Retina (tissue), 1 donor: ENCODE measurements at places on chromosomes 3 and 15.

- DNase-seq, result peak; percentile 72
Measured at GRCh38 chr3:127959873-127960272, 44.8 kb downstream of the KBTBD12 start.

GRCh38 chr3:101719604-101720185 lies 4.7 kb upstream of the CEP97 start:
- DNase-seq, result no peak

DNA sequence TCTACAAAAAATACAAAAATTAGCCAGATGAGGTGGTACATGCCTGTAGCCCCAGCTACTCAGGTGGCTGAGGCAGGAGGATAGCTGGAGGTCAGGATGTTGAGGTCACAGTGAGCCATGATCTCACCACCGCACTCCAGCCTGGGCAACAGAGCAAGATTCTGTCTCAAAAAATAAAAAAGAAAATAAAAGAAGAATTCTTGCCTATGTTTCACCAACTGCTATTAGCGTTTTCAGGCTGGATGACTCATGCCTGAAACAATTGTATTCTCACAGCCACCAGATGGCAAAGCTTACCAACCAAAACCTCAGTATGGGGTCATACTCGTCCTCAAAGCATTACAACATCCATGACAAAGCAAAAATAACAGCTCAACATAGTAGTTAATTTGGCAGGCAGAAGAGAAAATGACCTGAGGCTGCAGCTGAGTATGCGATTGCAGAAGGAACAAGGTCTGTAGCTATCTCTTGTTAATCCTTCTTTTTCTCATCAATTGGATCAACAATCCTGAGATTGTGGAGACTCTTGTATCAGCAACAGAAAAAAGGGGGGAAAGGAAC lies 52.2 kb downstream of the TP53BP1 start:
- DNase-seq, result peak; percentile 16

DNA sequence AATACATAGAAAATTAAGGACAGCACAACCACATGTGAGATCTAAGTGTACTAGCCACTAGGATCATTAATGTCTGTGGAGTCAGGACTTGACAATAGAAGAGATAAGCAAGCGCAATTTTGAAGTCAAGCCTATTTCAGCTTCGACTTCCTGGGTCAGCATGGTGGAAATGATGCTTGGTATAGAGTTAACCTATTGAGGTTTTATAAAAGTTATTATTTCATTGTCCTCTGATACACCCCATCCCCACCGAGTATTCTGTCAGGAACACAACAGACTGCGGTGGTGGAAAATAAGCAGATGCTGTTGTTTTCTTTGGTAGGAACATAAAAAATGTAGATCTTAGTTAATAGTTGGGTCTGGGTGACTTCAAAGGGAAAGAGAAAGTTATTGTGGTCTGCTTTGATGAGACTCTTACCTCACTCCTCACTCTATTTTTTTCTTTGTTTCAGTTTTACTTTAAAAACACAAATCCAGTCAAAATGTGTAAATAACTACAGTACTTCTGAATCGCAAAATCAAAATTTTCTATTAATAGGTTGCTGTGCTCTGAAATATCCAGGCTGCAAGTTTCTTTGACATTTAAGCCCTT lies 82.1 kb downstream of the IL5RA start:
- no peak for DNase-seq

DNA sequence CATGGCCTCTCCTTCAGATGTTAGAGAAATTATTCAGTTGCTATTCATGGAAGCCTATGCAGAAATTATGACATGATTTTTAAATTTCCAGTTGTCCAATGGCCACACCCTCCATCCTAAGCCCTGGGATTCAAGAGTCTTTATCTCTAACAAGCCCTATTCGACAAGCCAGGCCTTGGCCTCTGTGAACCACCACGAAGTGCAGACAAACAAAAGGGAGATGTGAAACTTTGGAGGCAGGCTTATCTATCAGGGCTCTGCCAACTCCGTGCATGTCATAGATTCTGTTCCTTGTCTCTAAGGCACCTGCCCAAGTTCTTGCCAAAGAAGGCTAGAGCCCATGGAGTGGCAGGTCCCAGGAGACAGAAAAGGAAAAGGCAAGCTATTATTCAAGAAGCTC lies 212.4 kb upstream of the ADAMTS9 start:
- no peak for DNase-seq

DNA sequence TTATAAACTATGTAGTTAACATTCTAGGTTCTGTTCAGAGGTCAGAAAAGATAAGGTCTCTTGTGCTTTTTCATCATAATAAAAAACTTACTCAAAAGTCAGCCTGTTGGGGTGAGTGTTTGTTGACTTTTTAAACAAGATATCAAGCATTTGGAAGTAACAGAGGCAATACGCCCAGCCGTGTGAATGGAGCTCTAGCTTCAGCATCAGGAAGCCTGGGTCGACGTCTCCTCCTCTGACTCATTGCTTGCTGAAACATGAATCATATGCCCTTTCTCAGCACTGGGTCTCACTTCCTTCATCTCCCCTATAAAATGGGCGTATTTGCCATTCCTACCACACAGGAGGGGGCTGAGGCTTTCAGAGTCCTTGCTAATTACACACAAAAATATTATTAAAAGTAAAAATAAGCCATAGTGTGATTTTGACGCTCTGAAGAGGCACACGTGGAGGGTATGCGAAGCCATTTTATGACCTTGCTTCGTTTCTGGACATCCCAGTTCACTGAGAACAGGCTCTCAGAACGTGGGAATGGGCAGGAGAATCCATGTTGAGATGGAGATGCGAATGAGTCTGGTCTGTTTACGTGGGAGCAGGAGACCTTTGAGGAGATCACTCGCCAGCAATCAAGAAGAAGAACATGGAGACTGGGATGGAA lies 220.8 kb upstream of the TPRG1 start:
- no peak for DNase-seq

DNA sequence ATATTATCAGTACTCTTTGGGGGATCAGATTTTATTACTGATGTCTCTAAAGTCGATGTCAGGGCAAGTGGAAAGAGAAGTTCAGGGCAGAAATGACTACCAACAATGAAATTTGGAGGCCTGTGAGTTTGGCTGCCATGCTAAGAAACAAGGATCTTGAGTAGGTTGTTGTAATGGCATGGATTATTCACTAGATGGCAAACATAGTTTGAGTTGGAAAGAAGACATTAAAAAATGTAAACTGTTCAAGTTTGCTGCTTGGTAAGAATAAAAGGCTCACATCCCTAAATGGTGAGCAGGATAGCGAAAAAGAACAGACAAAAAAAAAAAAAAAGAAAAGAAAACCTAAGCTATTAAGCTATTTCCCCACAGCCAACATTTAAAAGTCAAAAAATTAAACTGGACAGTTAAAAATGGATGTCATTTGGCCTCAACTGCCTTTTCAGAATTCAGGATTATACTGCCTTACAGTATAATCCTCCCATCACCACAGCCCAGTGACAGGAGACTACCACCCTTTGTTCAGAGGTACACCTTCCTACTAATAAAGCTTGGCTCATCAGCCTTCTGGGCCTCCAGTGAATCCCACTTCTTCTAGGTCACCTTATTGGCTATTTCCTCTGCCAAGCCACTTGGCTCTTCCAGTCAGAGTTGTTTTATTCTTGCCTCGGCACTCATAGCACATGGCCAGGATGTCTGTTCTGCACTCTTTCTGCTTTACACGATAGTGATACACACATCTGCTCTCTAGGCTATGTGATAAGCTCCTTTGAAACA lies 163.7 kb downstream of the PLD1 start:
- DNase-seq, result peak; percentile 47

DNA sequence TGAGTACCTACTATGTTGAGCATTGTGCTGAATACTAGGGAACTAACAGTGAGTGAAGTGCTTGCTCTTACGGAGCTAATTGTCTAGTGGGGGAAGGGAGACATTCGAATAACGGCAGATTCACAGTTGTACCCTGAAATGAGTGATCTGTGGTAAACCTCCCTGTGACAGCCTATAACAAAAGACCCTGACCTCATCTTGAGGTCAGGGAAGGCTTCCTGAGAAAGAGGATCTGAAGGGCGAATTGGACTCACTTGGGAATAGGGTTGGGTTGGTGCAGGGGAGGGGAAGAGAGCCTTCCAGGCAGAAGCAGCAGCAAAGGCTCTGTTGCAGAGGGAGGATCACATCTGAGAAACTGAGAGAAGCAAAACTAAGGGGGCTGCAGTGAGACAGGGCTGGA lies 13.2 kb downstream of the HPS3 start:
- no peak for DNase-seq

DNA sequence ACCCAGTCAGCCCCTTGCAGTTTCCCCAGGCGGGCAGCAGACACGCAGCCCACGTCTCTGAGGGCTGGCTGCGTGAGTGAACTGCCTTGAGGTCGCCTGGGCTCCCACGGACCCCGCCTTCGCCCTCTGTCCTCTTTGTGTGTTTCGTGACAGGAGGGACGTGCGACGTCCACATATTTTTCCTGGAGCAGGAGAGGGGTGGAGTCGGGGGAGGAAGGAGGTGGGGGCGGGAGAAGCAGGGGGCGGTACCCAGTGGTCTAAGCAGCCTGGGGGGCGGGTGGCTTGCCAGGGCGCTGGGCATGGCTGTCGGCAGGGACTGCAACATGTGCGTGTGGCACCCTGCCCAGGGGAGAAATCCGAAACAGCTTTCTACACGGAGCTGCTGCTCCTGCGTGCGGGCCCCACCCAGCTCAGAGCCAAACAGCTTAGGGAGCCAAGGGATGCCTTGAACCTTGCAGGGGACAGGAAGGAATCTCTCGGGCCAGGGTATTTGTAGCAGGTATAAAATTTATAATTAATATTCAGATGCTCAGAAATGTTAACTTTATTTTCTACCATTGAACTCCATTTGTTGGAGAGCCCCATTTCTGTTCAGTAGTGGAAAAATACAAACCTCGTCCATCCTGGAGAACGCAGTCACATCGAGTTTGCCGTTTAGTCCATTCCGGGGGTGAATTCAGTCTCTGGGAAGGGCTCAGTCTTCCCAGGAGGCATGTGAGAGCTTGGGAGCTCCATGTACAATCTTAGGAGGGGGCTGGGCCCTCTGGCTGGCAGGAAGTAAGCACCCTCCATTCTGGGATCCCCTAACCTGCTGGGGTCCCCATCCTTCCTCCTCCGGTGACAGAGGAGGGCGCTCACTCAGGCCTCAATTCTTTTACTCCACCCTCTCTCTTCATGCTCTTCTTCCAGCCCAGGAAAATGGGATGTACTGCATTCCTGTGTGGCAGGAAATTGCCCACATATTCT lies 79.1 kb upstream of the MEF2A start:
- DNase-seq, result peak; percentile 67

- peak; percentile 4 for DNase-seq
Measured at GRCh38 chr3:191523148-191523547, 62.2 kb downstream of the PYDC2 start.

GRCh38 chr3:124817079-124817478 lies 70.1 kb downstream of the ITGB5 start:
- no peak for DNase-seq

DNA sequence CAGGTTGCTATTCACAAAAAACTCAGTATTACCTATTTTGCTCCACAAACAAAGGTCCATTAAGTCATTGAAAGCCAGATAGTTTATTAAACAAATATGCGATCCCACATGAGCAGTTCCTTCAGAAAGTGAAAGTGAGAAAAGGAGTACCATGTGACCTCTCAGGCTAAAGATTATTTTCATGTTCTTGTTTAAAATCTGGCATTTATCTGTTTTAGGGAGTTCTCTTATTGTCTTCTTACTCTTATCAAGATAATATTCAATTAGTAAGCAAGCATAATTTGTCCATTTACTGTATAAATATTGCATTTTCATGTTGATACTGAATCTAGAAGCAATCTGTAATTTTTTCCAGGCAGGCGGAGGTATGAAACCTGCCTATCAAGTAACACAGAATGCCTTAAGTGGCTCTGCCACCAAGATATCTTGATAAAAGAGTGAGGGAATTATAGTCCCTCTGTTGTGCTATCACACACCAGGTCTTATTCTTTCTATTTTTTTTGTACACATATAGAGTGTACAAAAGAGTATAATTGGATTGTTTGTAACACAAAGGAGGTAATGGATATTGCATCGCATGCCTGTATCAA lies 20.1 kb upstream of the PLSCR5 start:
- no peak for DNase-seq

- DNase-seq, result no peak
Measured at GRCh38 chr15:36401586-36401966, 177.8 kb upstream of the CDIN1 start.

DNA sequence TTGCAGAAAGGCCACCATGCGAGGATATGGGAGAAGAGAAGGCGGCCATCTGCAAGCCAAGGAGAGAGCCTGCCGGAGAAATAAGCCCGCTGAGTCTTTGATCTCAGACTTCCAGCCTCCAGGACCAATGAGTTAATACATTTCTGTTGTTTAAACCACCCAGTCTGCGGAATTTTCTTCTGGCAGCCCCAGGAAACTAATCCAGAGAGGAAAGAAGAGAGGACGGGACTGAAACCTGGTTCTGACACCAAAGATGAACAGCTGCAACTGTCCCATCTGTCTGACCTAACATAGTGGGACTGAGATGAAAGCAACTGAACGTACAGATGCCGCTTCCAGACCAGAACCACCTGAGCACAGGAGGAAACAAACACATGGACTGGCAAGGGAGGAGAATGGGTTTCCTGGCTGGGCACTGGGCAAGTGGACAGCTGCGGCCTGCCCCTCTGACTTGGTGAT lies 32.3 kb downstream of the VGLL4 start:
- peak; percentile 66 for DNase-seq

DNA sequence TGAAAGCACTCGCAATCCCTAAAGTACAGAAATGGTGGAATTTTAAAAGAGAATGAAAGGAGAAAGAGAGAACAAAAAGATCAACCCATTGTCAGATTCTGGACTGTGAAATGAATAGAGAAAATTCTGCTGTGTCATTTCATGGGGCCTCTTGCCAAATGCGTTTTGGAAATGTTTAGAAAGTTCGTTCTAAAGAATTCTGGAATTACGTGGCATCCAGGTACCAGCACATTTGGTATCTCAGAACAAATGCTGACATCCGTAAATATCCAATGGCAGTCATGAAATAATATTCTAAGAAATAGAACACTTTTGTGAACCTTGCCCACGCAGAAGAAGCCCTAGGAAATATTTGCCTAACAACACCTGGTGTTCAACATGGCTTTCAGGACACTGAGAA lies 219.2 kb downstream of the P3H2 start:
- no peak for DNase-seq

- DNase-seq, result no peak
Measured at GRCh38 chr3:70383360-70383831, 71.0 kb upstream of the MDFIC2 start.

DNA sequence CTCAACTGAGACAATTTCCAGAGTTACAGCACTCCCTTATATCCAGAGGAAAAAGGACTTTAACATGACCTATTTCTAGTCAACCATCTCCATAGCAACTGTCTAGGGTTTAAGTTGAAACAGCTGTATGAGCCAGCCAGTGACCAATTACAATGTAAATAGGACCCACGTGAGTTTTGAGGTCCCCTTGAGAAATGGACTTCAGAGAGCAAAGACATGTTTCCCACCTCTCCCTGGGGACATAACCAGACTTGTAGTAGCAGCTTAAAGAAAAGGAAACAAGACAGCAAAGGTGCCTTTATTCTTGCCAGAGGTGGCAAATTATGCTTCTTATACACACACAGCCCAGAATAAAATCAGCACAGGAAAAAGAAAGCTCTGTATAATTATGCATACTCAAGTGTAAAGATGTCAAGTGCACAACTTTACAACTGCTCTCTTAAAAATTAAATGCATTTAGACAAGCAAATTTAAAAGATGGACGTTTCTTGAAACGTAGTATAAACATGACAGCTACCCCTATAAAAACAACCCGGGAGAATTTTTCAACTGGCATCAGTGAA lies 40.2 kb downstream of the SUMF1 start:
- DNase-seq, result peak; percentile 43

- DNase-seq, result no peak
Measured at GRCh38 chr3:128767094-128767750, 41.2 kb downstream of the RAB7A start.
